Suprapubic skin (tissue), 4 donors: ENCODE measurements at places on chromosomes 7 and 10. TPM values are rescaled to one million over a fixed set of nuclear protein-coding genes. Genes with fewer than 3 reads are reported as not detected.

SYNPO2L gene
- total RNA-seq, result not detected

GRCh38 chr10:80041162-80041561, 37.3 kb upstream of the TMEM254 start:
- no peaks in the 10 kb centered on the region for H3K27me3 ChIP-seq
- no peak overlapping the region for H3K4me3 ChIP-seq
- no peaks in the 10 kb centered on the region for H3K4me1 ChIP-seq
- no peak overlapping the region for H3K27ac ChIP-seq

DNA sequence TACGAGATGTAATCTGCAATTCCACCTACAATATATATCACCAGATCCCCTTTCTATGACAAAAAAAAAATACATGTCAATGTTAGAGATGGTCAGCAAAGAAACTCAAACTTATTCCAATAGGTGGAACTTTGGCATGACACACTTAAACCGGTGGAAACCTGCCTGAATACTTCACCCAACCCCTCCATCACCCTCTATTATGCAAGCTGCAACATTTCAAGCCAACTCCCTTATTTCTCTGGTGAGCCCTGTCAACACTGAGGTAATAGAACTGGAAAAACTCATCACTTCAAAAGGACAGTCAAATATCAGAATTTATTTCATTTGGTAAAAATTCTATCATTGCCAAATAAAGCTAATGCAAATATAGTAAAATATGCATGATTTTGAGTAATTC, 3.6 kb downstream of the ZNF438 start:
- H3K4me3 ChIP-seq, result no peak overlapping the region
- H3K27ac ChIP-seq, result no peak overlapping the region
- peaks cover 40% of the 10 kb centered on the region for H3K4me1 ChIP-seq

GRCh38 chr7:4159154-4159501, 523.0 kb upstream of the FOXK1 start:
- H3K27me3 ChIP-seq, result no peaks in the 10 kb centered on the region
- no peak for DNase-seq
- no peak overlapping the region for H3K4me3 ChIP-seq
- H3K4me1 ChIP-seq, result peaks cover 10% of the 10 kb centered on the region
- H3K27ac ChIP-seq, result no peak overlapping the region

- H3K4me1 ChIP-seq, result no peaks in the 10 kb centered on the region
- no peak overlapping the region for H3K4me3 ChIP-seq
- peaks cover 19% of the 10 kb centered on the region for H3K27me3 ChIP-seq
- H3K36me3 ChIP-seq, result no peaks in the 10 kb centered on the region
Measured at GRCh38 chr10:77315496-77316129, 322.0 kb downstream of the KCNMA1 start.

DNA sequence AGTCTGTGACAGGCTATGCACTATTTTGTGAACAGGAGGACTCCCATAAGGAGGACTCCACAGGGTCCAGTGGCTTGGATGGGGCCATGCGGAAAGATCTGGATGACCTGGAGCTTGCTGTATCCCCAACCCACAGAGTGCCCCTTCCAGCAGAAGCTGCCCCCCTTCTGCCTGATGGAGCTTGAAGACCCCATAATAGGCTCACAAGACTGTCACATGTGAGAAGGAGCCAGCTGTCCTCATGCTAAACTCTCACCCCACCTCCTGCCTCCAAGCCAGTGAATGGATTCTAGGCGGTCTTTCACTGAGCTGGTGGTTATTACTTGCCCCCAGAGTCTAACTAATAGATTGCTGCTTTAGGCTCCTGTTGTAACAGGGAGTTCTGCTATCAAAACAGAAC, 79.1 kb downstream of the XRCC2 start:
- peaks cover 6% of the 10 kb centered on the region for H3K4me1 ChIP-seq
- H3K36me3 ChIP-seq, result no peaks in the 10 kb centered on the region
- no peak overlapping the region for H3K27ac ChIP-seq
- no peak overlapping the region for H3K4me3 ChIP-seq
- H3K27me3 ChIP-seq, result no peaks in the 10 kb centered on the region

DNA sequence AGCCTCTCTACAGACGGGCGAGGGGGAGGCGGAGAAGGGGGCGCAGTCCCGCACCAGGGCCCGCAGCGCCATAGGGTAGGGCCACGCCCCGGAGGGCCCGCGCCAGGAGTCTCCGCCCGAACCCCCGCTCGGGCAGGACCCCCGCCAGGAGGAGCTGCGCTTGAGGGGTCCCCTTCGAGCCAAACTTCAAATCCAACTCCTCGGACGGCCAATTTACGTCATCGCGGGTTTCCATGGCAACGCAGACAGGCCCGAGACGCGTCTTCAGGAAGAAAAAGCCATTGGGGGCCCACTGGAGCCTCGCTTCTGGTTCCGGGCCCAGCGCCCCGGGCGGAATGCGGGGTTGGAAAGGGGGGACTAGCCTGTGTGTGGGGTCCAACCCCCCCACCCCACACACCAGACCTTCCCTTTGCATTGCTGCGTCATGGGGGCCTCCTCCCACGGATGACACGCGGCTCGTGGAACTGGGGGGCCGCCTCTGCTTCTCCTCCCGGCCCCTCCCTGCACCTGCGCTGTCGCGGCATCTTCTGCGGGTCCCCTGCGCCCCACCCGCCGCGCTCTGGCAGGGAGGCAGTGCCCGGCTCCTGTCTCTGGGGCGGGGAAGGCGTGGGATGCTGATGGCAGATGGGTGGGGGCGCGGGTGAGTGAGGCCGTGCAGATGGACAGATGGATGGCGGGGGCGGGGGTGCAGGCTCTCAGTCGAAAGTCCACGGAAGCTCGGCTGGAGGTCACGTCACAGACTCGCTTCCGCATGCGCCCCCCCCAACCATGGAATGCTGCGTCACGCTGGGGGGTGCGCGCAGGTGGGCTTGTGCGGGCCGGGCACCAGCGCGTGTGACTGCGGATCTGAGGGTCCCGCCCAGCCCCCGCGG, 1.2 kb downstream of the CALY start:
- DNase-seq, result no peak
- H3K27me3 ChIP-seq, result peaks cover 84% of the 10 kb centered on the region
- H3K27ac ChIP-seq, result no peak overlapping the region
- peaks cover 23% of the 10 kb centered on the region for H3K4me1 ChIP-seq
